ENCODE measurements at places on chromosomes 11 and 22.

DNA sequence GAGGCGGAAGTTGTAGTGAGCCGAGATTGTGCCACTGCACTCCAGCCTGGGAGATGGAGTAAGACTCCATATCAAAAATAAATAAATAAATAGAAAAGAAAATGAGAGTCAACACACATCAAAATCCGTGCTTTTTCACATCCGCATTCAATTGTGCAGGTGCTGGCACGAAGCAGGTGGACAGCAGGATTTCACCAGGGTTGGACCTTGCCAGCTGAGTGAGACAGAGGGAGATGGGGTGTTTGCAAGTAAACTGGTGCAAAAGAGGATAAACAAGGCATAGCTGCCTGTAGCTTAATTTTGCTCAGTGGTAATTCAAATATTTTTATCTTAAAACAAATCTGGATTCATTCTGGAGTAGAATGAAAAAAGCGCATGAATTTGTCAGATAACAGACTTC, 23.3 kb upstream of the DNAL4 start:
- no peak for DNase-seq

DNA sequence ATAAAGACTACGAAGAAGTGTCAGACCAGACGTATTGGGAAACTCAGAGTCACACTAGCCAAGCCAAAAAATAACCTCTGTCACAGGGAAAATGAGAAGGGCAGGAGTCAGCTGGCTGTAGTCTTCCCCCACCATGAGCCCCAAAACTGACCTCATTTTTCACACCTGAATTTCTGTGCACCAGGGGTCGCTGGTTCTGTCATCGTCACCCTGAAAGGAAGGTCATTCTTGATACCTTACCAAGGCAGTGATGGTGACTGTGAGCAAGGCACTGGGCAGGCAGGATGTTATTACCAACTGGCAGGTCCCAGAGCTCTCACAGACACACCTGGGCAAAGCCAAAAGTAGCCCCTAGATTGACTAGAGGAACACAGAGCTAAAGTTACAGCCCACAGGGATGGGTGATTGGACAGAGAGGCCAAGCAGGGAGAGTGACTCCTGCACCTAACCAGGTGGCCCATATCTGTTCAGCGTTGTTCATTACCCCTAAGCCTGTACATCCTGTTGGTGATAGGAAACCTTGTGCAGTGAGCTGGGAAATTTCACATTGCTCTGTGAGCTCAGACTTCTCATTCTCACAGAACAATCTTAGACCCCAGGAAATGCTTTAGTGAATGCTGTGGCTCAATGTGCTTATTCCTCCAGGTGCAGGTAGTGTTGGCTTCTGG, 32.3 kb upstream of the OR56A1 start:
- no peak for DNase-seq

DNA sequence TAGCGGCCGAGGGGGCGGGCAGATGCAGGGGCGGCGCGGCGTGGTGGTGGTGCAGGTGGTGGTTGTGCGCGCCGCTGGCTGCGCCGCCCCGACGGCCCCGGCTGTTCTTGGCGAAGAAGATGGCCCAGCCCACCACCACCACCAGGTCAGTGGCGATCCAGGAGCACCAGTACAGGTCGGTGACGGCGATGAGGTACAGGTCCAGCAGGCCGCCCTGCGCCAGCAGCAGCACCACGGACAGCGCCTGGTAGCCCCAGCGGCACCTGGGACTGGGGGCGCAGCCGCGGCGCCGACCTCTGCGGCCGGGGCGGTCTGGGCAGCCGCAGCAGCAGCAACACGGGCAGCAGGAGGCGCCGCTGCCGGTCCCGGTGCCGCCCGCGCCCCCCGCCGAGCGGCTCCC, 879 bp downstream of the TMEM121B start:
- peak; percentile 27 for DNase-seq

DNA sequence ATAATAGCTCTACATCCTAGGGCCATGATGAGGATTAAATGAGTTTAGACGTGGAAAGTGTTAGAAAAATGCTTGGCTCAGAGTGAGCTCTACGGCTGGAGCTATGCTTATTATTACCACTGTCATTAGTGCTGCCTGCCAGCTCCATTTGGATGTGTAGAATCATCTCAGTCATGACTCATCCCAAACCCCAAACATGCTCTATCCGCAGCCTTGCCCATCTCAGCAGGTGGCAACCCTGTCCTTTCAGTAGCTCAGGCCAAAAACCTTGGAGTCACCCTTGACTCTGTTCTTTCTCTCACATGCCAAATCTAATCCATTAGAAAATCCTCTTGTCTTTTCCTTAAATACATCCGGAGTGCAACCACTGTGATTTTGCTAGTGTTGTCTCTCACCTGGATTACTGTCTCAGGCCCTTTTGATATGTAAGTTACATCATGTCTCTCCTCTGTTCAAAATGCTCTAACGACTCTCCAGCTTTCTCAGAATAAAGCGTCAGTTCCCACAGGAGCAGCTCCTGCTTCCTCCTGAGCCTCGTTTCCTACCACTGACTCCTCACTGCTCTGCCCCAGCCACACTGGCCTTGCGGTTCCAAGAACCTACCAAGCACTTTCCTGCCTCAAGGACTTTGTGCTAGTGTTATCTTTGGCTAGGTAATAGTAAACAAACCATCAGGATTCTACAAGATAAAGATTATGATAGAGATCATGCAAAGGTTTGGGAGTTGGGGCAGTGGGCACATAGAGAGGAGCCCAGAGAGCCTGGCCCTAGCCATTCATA, 10.5 kb upstream of the CHRM1 start:
- no peak for DNase-seq

- DNase-seq = no peak
These were observed 5.5 kb downstream of the PRSS23 start for GRCh38 chr11:86805873-86806310.

DNA sequence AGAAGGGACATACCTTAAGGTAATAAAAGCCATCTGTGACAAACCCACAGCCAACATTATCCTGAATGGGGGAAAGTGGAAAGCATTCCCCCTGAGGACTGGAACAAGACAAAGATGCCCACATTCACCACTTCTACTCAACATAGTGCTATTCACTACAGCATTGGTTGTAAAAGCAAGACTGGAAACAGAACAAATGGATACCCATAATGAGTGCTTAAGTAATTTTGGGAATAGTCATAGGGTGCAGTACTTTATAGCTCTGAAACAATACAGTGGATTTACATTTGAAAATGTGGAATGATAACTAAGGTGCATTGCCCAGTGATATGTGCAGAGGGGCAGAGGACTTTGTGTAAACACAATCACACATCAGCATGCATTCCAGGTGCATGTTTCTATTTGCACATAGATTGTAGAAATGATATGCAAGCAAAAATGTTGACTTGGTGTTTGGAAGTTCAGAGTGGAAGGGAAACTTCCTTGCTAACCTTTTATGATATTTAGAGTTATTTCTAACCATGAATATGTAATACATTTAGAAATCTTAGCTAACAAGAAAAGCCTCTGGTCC, 112.3 kb downstream of the IGLL1 start:
- DNase-seq = no peak

DNA sequence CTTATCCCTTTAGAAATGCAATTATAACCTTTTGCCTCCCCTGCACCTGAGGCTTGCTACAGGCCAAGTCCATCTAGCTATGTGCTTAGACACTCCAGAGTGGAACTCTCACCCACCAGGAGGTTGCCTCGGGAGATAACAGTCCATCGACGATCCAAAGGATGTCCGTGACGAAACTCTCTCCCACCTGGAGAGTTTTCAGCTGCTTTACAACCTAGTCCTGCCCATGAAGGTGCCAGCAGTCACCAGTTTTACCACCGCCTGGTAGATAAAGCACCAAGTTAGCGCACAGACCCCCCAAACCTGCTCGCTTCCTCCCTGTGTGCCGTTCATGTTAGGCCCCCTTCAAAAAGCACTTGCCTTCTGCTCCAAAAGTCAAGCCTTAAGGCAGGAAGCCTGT, 53.1 kb upstream of the SHISAL1 start:
- no peak for DNase-seq

GRCh38 chr22:36136475-36136874, 24.1 kb downstream of the APOL3 start:
- no peak for DNase-seq

GRCh38 chr11:117089685-117090084, 8.5 kb downstream of the SIK3 start:
- DNase-seq = no peak

GRCh38 chr11:65373839-65374580, 8.4 kb downstream of the SLC25A45 start:
- DNase-seq = no peak

DNA sequence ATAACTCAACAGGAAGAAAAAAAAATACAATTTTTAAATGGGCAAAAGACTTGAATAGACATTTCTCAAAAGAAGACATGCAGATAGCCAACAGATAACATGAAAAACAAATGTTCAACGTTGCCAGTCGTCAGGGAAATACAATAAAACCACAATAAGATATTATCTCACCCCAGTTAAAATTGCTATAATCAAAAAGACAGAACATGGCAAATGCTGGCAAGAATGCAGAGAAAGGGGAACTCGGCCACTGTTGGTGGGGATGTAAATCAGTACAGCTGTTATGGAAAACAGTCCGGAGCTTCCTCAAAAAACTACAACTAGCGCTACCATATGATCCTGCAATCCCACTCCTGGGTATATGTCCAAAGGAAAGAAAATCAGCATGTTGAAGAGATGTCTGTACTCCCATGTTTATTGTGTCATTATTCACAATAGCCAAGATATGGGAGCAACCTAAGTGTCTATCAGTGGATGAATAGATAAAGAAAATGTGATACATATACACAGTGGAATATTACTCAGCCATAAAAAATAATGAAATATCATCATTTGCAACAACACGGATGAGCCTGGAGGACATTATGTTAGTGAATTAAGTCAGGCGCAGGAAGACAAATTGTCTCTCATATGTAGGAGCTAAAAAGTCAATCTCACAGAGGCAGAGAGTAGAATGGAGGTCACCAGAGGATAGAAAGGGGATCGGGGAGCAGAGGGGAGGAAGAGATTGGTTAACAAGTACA, 12.2 kb upstream of the CYTH4 start:
- no peak for DNase-seq

Measured in T-helper 1 cell (primary cell).